Activated CD4-positive, alpha-beta T cell treated with anti-CD3 and anti-CD28 coated beads, Interleukin-2, amount 50 U/mL, for 48 hours (primary cell): ENCODE measurements at places on chromosomes 12 and 14.

DNA sequence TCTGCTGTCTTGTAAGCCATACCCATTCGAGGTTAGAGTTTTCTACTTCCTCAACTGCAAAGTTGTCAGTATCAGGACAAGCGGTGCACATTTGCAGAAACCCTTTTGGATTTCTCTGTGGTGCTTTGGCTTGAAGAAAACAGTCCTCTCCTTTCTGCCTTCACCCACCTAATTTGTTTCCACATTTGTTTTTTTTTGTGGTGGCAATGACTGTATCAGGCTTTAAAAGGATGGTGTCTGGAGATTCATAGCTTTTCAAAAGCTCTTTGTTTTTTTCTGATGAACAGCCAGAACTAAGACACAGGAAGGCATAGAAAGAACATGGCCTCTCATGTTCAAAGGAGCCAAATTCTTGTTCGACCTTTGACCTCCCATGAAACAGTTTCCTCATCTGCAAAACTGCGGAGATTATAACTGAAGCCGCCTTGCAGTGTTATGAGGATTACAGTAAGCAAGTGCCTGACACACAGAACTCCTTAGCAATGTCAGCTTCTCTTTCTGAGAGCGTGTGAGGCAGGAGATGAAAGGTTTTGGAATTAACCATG is 270.6 kb upstream of the TBX3 start:
- DNase-seq, result no peak

DNA sequence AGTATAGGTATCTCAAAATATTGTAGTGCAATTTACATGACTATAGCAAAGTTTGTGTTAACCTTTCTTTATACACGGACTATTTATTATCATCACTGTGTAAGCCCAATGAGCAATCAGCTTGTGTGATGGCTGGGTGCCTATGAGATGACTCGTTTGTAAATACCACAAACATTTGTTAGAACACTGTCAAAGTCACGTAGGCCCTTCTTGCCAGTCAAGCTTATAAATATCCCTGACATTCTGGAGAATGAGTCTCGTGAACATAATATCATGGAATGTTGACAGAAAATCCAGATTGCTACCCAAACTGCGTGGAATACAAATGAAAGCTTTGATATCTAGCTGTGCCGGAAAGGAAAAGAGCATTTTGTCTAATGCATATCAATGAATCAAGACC is 648.3 kb upstream of the MDGA2 start:
- no peak for DNase-seq

- no peak for DNase-seq
Measured at GRCh38 chr12:43786899-43787693, 19.0 kb downstream of the TWF1 start.

DNA sequence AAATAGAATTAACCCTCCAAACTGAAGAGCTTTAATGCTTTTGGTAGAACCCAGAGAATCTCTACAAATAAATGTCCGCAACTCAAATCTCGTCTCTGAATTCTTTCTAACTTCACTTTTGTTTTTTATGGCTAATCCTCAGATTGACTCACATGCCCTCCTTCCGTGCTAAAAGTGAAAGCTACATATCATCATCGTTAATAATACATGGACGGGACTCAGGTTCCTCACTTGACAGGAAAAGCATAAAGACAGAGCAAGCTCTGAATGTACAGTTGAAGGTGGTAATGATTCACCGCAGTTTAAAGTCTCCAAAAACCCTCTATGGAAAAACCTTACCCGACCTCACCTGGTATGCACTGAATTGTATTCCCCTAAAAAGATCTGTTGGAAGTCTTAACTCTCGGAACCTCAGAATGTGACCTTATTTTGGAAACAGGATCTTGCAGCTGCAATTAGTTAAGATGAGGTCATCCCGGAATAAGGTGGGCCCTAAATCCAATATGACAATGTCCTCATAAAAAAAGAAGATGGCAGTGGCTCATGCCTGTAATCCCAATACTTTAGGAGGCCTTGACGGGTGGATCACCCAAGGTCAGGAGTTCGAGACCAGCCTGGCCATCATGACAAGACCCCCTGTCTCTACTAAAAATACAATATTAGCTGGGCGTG is 147.4 kb upstream of the FOXN3 start:
- DNase-seq, result no peak

GRCh38 chr12:131090274-131091210 is 136.8 kb downstream of the ADGRD1 start:
- no peak for DNase-seq

- no peak for DNase-seq
Measured at GRCh38 chr12:123269896-123270213, 1.8 kb downstream of the CDK2AP1 start.

DNA sequence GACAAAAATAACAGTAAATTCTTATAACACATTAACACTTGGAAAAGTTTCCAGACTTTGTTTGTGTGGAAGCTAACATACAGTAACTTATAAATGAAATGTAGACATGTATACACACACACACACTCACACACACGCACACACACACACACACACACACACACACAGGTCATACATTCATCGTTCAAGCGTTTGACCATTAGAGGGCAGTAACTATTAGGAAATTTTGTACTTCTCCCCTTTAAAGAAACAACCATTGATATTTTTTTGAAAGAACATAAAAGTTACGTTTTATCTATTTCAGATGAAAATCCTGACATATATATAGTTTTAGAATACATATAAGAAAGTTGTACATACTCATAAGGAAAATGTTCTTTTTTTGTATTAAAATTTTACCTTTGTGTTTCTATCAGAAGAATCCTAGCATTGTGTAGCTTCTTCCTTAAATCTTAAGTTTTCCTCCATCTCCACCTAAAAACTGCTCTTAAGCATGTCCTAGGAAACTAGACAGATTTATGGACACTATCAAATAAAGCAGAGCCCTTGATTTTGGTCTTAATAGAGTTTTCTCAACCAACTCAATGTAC is 29.0 kb downstream of the PTPRQ start:
- DNase-seq, result no peak

DNA sequence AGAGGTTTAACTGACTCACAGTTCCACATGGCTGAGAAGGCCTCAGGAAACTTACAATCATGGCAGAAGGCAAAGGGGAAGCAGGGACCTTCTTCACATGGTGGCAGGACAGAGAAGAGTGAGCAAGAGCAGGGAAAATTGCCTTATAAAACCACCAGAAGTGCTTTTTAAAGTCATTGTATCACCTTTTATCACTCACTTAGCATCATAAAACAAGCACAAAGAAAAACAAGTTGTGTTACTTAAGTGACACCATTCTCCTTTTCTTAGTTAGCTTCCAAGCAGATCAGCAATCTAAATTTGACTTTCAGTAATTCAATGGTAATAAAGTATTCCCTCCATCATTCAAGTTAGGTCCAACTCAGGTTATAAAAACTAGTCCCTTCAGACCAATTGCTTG is 28.5 kb downstream of the OSBPL8 start:
- no peak for DNase-seq

GRCh38 chr12:96194576-96194889 is 358 bp downstream of the ELK3 start:
- no peak for DNase-seq

GRCh38 chr14:56400109-56400825 is 179.3 kb upstream of the TMEM260 start:
- DNase-seq, result no peak

DNA sequence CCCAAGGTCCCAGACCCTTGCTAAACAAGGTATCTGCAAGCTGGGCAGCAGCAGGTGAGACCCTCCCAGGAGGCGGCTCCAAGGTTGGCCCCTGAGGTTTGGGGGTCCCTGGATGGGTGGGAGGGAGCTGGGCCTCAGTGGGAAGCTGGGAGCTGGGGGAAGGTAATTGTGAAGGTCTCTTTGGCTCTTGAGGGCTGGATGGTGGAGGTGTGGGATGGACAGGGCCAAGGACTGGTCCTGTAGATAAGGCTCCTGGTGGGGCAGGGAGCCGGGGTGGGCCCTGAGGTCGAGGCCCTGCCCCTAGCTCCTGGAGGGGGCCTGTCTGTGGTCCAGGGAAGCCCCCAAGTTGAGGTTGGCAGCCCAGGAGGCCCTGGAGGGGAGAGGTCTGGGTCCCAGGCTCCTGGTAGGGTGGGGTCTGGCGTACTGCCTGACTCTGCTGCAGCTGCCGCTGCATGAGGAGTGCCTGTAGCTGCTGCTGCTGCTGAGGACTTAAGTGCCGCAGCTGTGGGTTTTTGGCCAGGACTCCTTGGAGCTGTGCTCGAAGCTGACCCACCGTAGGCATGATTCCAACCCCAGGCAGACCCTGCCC is 13.1 kb upstream of the PRKAG1 start:
- DNase-seq, result no peak

GRCh38 chr14:54488318-54488645 is 498 bp downstream of the GMFB start:
- DNase-seq, result no peak

- no peak for DNase-seq
Measured at GRCh38 chr12:13973996-13974395, 7.4 kb downstream of the GRIN2B start.

GRCh38 chr12:54661048-54661447 is 12.9 kb upstream of the DCD start:
- no peak for DNase-seq

DNA sequence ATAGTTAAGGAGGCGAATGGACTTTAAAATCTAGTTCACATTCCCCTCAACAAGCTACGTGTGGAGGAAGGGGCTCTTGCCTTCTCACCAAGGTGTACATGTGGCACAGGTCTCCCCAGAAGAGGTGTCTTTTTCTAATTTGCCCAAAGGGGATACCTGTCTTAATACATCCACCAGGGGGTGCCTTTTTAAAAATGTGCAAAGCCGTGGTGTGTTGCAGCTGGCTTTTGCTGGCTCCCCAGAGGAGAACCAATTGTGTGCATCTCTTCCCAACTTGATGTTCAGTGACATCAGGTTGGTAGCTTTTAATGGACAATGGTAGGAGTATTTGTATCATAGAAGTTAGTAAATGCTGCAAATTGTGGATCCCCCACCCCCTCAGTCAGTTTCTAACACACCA is 33.8 kb downstream of the CREBL2 start:
- peak; percentile 32 for DNase-seq

DNA sequence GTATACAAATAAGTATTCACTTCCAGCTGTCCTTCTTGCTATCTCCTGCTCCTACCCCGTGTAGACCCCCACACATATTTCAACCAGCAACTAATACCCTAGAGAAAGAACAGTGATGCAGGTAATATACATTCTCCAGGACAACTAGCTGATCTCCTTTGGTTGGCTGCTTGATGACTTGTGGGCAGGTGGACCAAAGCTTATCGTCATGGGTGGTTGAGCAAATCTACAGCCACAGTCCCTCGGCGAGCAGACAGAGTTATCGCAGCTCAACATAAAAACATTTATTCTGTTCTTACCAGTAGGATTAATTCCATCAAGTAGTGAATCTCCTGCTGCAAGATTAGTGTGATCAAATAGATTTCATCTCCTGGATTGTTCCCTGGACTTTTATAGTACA is 314.3 kb downstream of the TMEM132D start:
- DNase-seq, result no peak

DNA sequence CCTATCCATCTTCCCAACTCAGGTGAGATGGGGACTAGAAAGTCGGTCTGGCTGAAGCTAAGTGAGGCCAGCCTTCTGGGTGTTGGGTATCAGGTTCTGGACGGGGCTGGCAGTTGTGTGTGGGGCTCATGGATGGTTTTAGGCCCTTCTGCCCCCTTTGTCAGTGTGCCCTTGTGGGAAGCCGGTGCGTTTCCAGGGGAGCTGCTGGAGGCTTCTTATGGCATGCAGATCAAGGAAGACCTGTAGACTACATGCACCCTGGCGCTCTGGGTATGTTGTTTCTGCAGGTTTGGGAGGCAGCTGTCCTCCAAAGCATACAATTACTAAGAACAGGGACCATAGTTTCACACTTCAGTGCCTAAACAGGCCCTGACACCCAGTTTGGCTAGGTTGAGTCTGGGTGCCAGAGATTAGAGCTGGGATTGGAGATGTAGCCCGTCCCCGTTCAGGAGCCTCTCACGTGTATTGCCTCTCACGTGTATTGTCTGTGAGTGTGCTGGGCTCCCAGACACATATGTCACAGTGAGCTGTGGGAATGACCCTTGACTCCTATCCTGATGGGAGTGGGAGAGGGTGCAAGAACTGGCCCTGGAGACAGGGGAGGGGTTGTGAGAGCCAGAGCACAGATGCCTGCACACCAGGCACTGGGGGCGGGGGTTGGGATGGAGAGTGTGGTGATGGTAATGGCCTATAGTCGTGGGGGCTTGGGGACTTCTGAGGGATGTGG is 84.4 kb downstream of the SLC25A47 start:
- no peak for DNase-seq

GRCh38 chr12:12098691-12099015 is 27.9 kb downstream of the BCL2L14 start:
- no peak for DNase-seq

DNA sequence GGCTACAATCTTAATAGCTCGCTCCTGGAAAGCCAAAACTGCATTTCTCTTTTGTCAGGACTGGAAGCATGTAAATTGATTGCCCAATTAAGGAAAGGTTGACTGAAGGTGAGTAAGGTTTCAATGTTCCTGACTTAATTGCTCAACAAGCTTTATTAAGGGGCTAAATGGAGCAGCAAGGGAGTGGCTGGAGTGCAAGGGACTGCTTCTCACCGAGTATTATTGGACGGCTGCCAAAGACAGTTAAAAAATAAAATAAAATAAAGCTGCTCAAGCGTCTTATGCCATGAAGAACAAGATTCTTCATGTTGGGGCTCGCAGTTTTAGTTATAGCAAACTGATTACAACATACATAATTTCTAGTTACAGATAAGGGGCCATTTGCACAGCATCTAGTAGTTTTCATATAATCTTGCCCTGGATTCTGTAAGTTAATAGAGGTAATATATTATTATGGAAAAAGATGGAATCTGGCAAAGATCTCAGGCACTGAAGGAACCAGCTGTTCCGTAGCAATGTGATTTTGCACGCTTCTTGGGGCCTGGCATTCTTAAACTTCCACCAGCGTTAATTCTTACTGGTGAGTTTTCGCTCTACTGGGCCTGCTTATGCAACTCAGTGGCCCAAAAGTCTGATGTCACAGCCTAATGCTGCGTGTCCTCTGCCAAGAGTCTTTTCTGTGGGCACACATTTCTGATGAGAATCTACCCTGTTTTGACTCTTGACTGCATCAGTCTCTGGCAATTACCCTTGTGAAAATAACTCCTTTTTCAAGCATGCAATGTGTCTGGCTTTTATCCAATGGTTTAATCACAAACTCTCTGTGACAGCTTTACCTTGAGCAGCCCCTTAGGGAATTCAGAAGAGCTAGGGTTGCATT is 108.5 kb downstream of the SLC38A1 start:
- no peak for DNase-seq
